AG08395 (cell line): ENCODE measurements at places on chromosomes 2 and 18.
A peak's percentile ranks its signal among the peaks of the same experiment; 100 is the strongest.

- peak; percentile 62 for DNase-seq
Measured at GRCh38 chr2:109545828-109546713, 67.7 kb downstream of the SEPTIN10 start.

DNA sequence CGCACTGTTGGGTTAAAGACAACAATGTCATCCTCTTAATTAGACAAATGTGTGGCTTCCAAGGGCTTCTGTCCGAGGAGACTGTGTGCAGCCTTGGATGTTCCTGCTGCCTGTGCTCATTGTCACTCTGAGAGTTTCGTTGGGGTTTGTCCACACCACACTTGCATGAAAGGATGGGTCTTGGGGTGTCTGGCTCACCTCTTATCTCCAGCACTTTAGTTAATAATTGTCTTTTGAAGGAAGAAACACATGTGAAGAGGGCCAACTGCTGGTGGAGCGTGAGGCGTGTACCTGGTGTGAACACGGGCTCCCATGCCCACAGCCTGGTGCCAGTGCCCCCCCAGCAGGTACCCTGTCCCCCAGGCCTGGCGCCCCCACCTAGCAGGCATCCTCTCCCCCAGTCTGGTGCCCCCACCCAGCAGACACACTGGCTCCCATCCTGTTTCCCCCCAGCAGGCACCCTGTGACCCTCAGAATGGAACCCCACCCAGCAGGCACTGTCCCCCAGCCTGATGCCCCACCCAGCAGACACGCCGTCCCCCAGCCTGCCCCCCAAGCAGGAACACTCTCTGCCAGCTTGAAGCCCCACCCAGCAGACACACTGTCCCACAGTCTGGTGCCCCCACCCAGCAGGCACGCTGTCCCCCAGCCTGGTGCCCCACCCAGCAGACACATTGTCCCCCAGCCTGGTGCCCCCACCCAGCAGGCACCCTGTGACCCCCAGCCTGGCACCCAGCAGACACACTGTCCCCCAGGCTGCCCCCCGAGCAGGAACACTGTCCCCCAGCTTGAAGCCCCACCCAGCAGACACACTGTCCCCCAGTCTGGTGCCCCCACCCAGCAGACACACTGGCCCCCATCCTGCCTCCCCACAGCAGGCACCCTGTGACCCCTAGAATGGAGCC is 96.3 kb upstream of the TMEM18 start:
- DNase-seq = no peak

- DNase-seq = no peak
Measured at GRCh38 chr18:31100436-31101182, 1.6 kb downstream of the DSC2 start.

- DNase-seq = no peak
Measured at GRCh38 chr2:126494593-126494992, 161.4 kb upstream of the GYPC start.

GRCh38 chr2:95113464-95113863 is 8.1 kb downstream of the MRPS5 start:
- no peak for DNase-seq

DNA sequence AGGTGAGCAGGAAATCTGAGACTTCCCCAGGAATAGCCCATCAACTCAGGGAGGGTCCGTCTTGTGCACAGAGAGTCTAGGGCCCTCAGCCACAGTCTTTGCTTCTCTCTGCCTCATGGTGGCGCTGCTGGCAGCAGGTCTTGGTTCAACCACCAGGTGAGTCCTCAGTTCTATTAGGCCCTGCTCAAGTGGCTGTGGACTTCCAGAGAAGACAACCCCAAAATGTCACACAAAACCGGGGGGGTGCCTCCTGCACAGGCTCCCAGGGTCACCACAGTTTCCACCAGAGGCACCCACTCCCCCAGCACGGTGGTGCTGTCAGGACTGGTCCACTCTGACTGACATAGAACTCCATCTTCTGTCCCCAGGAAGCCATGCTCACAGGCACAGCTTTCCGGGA is 2.4 kb upstream of the CHRNG start:
- DNase-seq = no peak

GRCh38 chr2:25259737-25260124 is 82.0 kb downstream of the DNMT3A start:
- DNase-seq = no peak

DNA sequence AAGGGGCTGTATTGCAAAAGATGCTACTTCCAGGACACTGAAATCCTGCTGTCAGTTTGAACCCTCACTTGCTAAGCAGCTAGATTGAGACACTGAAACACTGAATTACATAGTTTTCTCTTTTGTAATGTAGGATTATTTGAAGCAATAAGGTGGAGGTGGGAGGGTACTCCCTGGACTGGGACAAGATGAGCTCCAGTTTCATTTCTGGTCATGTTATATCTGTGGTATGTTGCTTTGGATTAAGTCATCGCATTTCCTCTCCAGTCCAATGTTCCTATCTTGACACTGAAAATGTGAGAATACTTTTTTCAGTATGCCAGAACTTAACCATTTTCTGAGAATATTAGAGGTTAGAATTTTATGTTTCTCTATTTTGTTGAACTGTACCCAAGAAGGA is 426.2 kb upstream of the MEX3C start:
- DNase-seq = no peak

- DNase-seq = no peak
Measured at GRCh38 chr2:67050622-67051021, 346.5 kb upstream of the ETAA1 start.

- DNase-seq = no peak
Measured at GRCh38 chr2:202479610-202480009, 103.5 kb downstream of the BMPR2 start.

DNA sequence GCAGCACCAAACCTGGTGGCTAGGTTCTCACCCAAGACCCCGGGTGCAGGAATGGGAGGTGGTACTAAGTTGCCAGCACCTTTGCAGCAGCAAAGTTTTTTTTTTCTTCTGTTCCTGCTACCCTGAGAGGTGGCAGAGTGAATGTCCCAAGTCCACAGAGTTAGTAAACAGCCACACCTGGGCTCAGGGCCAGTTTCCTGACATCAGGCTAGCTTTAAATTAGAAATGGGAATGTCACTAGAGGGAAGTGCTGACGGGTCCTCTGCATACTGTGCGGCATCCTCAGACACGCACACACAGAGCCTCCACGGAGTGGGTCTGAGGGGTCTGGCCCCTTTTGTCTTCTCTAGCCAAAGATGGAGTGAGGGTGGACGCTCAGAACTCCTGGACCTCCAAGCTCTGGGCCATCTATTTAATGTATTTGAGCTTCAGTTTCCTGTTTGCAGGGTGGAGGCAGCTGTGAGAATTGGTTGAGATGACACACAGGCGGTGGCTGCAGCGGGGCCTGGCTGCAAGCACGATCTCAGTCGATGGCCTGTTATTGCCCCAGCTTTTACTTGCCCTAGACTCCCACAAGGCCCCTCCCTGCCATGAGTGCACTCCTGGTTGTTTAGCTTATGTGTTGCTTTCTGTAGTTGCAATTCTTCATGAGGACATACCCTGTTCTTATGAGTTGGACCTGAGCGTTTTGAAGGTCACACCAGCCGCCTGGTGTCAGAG is 751.4 kb upstream of the HS6ST1 start:
- no peak for DNase-seq

- no peak for DNase-seq
Measured at GRCh38 chr2:201180010-201180409, 2.9 kb upstream of the CASP10 start.

DNA sequence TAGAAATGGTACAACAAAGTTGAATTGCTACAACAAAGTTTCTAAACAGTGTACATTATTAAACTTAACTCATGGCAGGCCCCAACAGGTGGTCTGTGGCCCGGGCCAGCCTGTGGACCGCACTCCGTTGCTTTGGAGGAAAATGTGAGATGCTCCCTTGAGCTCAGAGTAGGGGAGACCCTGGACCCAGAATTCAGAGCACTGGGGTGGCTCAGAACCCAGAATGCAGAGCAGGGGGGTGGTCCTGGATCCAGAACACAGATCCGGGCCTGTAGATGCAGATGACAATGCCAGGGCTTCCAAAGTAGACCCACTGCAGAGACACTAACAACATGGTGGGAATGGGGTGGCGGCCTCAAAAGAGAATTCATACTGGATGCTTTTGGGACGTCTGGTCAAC is 311.0 kb downstream of the NDUFA10 start:
- DNase-seq = no peak

GRCh38 chr2:168183308-168183997 is 63.9 kb downstream of the STK39 start:
- DNase-seq = no peak

GRCh38 chr2:203077451-203077850 is 62.8 kb downstream of the NBEAL1 start:
- DNase-seq = peak; percentile 7

DNA sequence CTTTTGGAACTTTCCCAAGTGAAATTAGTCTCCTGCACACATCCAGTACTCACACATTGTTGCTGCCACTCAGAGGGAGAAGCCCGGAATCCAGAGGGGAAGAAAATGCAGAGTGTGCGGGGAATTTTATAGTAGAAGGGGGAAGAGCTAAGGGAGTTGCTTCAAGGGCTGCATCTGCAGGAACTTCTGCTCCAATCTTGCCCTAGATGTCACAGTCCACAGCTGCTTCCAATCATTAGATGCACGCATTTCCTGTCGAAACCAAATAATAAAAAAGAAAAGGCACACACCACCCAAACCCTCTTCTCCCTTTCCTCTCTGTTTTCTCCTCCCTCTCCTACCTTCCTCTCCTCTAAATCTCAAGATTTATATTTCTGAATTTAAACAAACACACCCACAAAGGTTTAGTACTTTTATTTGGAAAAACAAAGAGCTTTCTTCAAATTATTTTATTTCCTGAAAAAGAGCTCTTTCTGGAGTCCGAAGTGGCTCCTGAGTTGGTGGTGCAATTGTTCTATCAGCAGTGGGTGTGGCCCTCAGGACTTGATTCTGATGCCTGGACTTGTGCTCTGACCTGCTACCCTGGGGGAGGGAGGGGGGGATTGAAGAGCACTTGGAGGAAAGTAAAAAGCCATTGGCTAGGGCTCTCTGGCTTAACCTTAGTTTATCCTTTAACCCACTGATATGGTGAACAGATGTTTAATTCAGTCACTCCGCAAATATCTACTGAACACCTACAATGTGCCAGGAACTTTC is 72.0 kb downstream of the KCNE4 start:
- peak; percentile 69 for DNase-seq

- DNase-seq = no peak
Measured at GRCh38 chr18:47151439-47151838, 1.1 kb upstream of the HDHD2 start.

GRCh38 chr2:10341193-10341592 is 38.5 kb downstream of the HPCAL1 start:
- DNase-seq = no peak

DNA sequence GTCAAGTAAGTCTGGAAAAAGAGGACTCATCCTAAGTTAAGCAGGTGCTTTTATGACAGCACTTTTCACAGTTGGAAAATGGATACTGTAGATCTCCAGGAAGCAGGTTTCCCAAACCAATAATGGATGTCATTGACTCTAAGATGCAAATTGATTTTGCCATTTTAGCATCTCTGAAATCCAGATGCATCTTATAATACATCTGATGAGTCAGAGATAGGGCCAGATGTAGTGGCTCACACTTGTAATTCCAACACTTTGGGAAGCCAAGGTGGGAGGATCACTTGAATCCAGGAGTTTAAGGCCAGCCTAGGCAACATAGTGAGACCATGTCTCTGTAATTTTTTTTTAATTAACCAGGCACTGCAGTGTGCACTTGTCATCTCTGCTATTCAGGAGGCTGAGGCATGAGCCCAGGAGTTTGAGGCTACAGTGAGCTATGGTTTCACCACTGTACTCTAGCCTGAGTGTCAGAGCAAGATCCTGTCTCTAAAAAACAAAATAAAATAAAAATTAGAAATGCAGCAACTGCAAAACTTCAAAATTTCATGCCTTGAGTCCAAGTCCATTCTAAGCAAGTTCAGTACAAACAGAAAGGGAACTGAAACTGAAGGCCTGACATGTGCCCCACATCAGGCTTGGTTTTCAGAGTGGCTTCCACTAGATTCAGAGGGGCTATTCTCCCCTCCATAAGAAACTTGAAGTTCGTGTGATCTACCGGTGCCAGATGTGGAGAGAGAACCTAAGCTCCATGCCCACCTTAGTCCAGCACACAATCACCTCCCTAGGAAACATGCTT is 267.8 kb upstream of the NCKAP5 start:
- DNase-seq = no peak

- peak; percentile 68 for DNase-seq
Measured at GRCh38 chr2:179410552-179411356, 146.1 kb upstream of the SESTD1 start.

GRCh38 chr2:113922784-113923183 is 32.9 kb downstream of the ACTR3 start:
- no peak for DNase-seq

DNA sequence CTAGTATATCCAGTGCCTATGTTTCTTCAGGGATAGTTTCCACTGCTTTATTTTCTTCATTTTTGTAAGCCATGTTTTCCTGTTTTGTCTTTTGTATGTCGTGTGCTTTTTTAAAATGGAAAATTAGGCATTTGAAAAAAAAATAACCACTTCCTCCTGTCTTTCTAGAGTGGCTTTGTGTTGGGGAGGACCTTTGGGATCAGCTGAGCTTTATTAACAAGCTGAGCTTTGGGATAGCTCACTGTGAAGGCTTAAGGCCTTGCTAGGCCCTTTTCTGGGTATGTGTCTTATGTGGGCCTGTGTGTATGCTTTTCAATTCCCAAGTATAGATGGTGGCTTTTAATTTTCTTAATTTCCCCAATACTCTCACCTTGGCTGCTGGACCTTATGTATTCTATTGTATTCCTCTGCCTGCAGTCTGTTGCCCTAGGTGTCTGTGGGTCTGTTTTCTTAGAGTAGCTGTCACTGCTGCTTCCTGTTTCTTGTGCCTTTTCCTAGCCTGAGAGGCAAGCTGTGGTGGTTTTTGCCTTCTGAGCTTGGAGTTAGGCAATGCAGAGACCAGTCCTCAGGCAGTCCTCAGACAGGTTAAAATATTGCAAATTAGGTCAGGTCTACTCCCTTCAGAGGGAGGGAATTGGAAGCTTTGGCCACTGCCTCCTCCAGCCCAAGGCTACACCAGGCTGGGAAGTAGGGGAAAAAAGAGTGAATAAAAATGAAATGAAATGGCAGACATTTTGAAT is 134.7 kb downstream of the LDLRAD4 start:
- no peak for DNase-seq

DNA sequence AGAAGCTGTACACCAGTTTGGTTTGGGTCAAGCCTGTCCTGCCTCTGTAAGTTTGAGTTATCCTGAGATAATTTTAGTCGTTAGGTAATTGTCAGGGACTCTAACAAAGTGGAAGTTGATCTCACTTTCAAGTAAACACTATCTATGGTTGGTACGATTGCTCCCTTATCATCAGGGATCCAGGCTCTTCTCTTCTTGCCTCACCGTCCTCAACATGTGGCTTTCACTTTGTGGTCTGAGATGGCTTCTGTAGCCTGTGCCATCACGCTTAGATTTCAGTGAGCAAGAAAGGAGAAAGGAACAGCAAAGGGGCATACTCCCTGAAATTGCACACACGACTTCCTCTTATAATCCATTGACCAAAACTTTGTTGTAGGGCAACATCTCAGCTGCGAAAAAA is 115.6 kb downstream of the CTAGE1 start:
- no peak for DNase-seq

- DNase-seq = no peak
Measured at GRCh38 chr2:37816036-37816435, 109.1 kb upstream of the RMDN2 start.

GRCh38 chr2:134671513-134671912 is 47.3 kb downstream of the TMEM163 start:
- no peak for DNase-seq
